ENCODE measurements at places on chromosomes 12 and 14.

DNA sequence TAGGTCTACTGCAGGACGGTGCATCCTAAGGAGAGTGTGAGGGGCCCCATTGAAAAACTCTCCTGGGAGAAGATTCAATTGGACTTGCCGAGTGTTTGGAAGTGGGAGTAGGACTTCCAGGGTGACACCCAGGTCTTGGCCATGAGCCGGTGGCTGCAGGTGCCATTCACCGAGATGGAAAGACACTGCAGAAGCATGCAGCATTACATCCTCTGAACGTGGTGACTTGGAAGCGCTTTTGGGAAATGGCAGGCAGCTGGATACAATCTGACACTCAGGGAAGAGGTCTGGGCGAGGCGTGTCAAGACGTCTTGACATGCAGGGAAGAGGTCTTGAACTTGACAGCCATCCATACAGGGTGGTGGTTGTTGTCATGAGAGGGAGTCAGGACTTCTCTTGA, 126.9 kb downstream of the PAPOLA start:
- DNase-seq, result no peak

- DNase-seq, result no peak
Observed at GRCh38 chr12:129558036-129558435, 345.8 kb downstream of the TMEM132D start.

GRCh38 chr12:76450690-76451089, 102.5 kb upstream of the BBS10 start:
- DNase-seq, result no peak

GRCh38 chr14:21098892-21099595, 589 bp upstream of the ZNF219 start:
- DNase-seq, result no peak

DNA sequence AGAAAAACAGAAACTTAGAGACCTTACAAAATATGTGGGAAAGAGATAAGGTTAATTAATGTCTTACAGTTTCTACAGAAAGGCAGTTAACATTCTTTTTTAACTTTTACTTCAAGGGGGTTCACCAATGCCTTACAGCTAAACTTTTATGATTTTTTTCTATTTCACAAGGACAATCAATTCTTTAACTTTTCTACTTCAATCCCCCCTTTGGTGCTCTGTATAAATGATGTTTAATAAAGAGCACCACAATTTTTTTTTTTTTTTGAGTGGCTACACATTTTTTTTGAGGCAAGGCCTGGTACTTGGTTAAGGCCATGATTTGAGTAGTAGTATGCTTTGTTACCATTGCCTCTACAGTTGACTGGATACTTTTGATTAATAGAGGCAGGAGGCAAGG, 279.6 kb downstream of the PRKD1 start:
- DNase-seq, result no peak

GRCh38 chr12:124025661-124026060, 52.6 kb downstream of the ZNF664 start:
- DNase-seq, result no peak

- DNase-seq, result no peak
Observed at GRCh38 chr12:18580706-18581105, 157.1 kb downstream of the PLCZ1 start.

DNA sequence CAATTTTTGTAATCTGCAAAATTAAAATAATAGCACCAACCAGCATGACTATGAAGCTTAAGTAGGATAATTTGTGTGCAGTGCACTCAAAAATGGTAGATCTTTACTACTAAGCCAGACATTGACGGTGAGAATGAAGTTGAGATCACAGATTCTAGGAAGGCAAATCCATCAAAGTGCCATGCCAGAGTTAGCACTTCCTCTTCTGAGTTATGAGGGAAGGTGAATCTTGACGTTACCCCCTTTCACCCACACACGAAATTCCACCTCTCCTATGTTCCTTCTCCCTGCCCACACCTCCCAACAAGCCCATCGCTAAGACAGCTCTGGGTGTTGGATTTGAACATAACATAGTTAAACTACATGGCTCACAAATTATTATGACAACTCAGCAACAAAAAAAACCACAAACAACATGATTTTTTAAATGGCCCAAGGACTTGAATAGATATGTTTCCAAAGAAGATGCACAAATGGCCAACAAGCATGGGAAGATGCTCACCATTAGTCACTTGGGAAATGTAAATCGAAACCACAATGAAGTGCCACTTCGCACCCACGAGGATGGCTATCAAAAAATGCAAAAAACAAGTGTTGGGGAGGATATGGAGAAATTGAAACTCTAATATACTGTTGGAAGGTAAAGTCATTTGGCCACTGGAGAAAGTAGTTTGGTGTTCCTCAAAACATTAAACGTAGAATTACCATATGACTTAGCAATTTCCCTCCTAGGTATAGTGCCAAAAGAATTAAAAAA, 119.3 kb upstream of the RAP1B start:
- no peak for DNase-seq

- DNase-seq, result no peak
Observed at GRCh38 chr14:106174206-106174605, 647.8 kb downstream of the TMEM121 start.
